Pons (tissue), 1 donor: ENCODE measurements at places on chromosomes 7 and 10.
A peak's percentile ranks its signal among the peaks of the same experiment; 100 is the strongest.

DNA sequence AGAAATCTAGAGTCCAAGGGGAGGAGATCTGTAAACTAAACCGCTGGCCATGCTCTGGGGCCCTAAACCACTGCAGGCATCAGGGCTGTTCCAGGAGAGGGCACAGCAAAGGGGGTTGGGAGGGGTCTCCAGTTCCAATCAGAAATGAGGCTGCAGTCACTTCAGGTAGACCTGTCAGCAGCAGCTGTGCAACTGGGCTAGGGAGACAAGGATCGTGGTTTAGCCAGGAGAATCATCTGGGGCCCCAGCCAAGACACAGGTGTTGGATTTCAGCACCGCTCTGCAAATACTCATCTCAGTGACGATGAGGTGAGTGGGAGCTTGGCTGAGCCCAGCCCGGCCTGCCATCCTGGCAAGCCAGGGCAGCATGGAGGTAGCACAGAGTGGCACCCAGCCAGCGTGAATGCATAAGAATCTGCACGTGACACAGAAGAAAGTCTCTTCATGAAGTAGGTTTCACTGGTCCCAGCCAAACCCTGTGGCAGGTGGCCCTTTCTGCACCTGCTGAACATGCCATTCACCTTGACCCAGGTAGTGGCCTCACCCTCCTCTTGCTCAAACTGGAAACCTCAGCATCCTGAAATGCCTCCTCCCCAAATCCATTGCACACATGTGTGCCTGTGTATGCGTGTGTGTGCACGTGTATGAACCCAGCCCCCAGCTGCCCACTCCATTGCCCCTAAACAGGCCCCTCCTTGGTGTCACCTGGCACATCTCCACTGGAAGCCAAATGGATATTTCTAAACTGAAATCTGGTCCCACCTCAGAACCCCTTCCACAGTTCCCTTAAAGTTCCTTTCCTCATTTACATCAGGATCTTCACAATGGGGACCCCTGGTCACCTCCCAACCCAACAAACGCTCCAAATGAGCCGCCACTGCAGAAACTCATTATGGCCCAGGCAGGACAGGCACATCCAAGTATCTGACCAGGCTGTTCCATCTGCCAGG is 9.6 kb downstream of the GPRIN2 start:
- DNase-seq: no peak

GRCh38 chr7:122637784-122638183 is 61.1 kb downstream of the RNF133 start:
- no peak for DNase-seq

DNA sequence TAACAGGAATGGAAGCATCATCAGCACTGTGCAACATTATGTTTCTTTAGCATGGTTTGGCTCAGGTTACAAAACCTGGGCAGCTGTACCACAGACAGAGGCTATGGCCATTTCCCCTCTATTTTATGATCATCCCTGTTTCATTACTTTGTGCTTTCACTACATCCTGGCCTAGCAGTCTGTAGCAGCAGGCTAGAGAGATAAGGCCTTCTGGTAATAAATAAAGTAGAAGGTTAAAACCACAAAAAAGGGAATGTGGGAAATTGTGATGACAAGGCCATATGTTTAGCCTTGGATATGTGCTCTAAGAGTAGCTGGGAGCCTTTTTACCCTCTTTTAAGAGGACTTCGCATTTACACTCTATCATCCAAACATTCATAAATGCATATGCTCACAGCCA is 266.2 kb upstream of the PHF14 start:
- DNase-seq: no peak

DNA sequence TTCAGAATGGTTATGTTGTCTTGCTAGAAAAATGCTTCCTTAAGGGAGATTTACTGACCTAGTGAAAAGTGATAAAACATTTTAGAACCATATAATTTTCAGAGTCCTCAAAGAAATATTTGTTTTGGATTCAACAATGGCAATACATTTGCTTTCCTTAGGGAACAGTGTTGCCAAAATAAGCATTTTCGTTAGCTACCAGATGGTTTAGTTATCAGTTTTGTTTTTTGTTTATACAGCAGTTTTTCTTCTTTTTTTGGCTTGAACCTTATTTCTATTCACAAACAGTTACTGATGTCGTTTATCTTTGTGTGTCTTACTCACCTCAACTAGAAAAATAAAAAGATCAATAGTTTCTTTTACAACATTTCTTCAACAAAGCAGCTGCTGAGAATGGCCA is 48.6 kb downstream of the EXOC4 start:
- DNase-seq: no peak

DNA sequence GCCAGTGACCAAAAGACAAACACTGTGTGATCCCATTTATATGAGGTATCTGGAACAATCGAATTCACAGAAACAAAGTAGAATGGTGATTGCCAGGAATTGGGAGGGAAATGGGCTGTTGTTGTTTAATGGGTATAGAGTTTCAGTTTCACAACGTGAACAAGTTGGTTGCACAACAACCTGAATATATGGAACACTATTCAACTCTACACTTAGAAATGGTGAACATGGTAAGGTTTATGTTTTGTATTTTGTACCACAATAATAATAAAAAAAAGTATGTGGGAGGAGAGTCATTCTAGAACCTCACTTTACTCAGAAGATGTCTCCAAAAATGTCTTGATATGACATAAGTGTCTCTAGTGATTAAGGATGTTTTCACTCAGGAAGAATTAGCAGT is 85.2 kb upstream of the SGCE start:
- DNase-seq: no peak

- no peak for DNase-seq
These were observed 18.1 kb downstream of the MAPK8 start for GRCh38 chr10:48324580-48324979.

DNA sequence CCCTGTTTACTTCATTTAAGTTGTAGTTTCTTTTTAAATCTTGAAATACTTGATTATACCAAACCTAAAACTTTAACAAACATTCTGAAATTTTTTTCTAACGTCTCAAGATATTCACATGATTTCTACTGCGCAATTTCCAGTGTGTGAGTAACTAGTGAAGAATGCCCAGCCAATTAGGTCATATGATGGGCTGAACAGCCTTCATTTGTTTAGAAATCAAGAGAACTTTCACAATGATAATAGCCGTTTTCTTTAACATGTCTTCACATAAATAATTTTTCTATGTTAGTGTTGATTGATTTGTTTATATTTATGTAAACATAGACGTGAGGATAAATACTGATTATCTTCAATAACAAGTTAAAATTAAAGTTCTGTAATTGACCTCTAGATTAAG is 21.8 kb downstream of the STAM start:
- DNase-seq: peak; percentile 93

DNA sequence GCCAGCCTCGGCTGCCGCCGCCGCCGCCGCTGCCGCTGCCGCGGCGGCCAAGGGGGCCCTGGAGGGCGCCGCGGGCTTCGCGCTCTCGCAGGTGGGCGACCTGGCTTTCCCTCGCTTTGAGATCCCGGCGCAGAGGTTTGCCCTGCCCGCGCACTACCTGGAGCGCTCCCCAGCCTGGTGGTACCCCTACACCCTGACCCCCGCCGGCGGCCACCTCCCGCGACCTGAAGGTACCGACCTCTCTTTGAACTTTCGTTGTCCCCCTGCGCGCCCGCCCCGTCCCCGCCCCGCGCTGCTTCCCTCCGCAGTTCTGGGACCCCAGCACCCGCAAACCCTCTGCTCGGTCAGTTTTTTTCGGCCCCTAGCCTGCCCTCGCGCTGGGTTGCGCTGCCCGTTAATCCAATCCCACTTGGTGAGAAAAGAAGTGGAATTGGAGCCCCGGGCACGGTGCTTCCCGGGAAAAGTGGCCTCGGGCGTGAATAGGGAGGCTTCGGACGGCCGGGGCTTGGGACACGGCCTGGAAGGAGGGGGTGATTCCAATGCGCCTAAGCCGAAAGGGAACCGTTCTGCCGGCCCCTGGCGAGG is 543 bp downstream of the HMX3 start:
- DNase-seq: no peak

DNA sequence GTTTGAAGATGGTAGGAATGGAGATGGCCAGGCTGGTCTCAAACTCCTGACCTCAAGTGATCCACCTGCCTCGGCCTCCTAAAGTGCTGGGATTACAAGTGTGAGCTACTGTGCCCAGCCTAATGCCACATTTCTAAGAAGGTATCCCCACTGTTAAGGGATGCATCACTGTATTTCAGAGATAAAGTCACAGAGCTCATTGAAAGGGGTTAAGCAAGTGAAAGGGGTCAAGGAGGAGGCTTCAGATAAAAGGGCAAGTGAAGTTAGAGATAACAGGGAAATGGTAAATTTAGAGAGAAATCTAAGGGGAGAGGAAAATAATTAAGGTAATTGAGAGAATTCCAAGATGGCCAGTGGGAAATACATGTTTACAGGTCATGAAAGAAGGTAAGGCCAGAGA is 93.0 kb upstream of the SP4 start:
- no peak for DNase-seq

DNA sequence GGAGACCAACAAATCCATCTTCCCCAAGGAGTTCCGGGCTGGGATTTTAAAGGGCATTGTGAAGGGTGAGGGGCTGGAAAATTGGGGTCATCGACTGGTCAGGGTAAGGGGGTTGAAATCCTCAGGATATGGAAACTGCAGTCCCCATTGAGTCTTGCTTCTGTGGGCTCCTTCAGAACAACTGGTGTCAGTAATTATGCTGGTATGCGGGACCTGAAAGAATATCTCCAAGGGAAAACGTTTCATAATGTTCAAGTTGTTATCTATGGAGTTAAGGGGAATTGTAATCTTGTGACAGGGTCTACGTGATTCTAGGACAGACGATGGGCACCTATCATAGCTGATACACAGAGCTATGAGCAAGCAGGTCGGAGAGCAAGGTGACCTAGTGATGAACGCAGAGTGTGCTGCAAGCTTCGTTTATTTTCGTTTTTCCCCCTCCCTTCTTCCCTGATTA is 494 bp upstream of the RHBDD2 start:
- no peak for DNase-seq

- DNase-seq: no peak
These were observed 188.8 kb downstream of the ZNF438 start for GRCh38 chr10:30842894-30843293.

DNA sequence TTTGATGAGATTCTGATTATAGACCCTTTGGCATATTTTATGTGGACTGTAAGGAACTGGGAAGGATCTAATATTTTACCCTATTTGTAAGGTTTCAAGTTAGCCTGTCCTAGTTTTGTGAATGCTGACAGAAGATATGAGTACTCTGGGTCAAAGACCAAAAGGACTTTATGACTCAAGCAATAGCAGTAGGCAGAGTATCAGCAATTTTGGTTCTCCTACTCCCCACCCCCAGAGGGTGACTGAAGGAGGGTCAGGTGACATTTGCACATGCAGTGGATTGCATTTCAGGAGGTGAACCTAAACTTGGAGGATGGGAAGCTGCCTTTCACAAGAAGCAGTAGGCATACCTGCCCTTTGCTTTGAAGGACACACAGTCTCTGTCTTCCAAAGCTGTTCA is 84.0 kb upstream of the KLF6 start:
- no peak for DNase-seq

DNA sequence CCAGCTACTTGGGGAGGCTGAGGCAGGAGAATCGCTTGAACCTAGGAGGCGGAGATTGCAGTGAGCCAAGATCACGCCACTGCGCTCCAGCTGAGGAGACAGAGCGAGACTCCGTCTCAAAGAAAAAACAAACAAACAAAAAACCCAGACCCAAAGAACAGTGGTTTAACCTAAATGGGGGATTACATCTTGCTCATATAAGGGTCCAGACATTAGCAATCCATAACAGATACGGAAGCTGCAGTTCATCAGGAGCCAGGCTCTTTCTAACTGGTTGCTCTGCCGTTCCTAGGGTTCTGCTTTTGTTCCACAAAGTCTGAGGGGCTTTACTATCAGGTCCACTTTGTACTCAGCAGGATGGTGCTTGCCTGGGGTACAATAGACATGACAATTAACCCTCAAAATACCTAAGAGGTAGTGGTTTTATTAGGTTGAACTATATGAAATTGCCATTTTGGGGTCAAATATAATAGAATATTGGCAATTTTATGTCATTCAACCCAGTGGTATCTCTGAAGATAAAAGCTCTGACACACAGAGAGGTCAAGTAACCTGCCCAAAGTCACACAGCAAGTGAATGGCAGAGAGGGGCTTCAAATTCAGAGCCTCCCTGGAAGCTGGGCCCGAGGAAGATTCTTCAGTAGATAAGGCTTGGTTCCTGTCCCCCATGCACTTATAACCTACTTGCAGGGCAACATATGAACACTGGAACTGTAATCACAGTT is 21.3 kb downstream of the NYAP1 start:
- no peak for DNase-seq

DNA sequence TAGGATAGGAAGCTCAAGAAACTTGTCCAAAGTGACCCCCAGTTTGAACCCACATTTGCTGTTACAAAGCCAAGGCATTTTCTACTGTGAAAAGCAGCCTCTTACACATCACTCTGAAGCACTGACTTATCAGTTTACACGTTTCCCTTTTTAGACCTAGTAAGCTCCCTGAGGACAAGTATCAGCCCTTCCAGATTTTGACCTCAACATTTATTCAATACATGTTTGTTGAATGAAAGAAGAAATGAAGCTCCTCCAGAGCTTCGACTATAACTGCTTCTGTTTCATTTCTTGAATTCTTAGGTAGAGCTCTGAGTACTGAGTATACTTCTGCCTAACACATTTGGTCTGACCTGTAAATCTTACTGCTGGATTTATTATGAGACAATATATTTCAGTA is 2.7 kb downstream of the WASL start:
- no peak for DNase-seq

GRCh38 chr10:9608602-9609001 is 1409.1 kb upstream of the CELF2 start:
- DNase-seq: peak; percentile 9

- DNase-seq: no peak
These were observed 130.5 kb downstream of the CDK14 start for GRCh38 chr7:90726623-90727022.

GRCh38 chr7:158396301-158396905 is 191.2 kb downstream of the PTPRN2 start:
- no peak for DNase-seq

GRCh38 chr10:5527332-5528200 is 2.8 kb downstream of the CALML3 start:
- DNase-seq: no peak

DNA sequence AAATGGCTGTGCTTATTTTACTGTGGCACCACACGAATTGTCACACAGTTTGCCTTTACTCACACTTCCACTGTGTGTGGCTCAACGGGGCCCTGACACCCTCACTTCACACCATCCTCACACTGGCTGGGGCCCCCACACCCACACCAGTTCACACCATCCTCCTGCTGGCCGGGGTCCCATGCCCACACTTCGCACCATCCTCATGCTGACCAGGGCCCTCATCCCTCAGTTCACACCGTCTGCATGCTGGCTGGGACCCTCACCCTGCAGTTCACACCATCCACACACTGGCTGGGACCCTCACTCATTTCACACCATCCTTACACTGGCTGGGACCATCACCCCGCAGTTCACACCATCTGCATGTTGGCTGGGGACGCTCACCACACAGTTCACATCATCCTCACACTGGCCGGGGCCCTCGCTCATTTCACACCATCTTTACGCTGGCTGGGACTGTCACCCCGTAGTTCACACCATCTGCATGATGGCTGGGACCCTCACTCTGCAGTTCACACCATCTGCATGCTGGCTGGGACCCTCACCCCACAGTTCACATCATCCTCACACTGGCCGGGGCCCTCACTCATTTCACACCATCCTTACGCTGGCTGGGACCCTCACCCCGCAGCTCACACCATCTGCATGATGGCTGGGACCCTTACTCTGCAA is 36.0 kb downstream of the BRI3 start:
- no peak for DNase-seq

- DNase-seq: no peak
These were observed 423.5 kb upstream of the ZMIZ1 start for GRCh38 chr10:78645169-78645686.

- no peak for DNase-seq
These were observed 7.5 kb downstream of the MPP7 start for GRCh38 chr10:28295336-28295735.

- DNase-seq: no peak
These were observed 47.3 kb upstream of the MXI1 start for GRCh38 chr10:110160081-110160480.
